Stimulated activated CD8-positive, alpha-beta memory T cell treated with anti-CD3 and anti-CD28 coated beads, Interleukin-7, amount 100 ng/mL, for 1 hour (primary cell): ENCODE measurements at places on chromosomes 13 and 19.

GRCh38 chr13:33276570-33276969 is 9.0 kb downstream of the STARD13 start:
- DNase-seq = no peak

GRCh38 chr13:42967660-42968059 is 24.4 kb downstream of the EPSTI1 start:
- no peak for DNase-seq

GRCh38 chr13:62357887-62358645 is 942.4 kb upstream of the PCDH20 start:
- DNase-seq = no peak

GRCh38 chr19:677201-677600 is 1.0 kb downstream of the FSTL3 start:
- DNase-seq = no peak

- no peak for DNase-seq
Measured at GRCh38 chr13:75325711-75326110, 156.3 kb downstream of the TBC1D4 start.

DNA sequence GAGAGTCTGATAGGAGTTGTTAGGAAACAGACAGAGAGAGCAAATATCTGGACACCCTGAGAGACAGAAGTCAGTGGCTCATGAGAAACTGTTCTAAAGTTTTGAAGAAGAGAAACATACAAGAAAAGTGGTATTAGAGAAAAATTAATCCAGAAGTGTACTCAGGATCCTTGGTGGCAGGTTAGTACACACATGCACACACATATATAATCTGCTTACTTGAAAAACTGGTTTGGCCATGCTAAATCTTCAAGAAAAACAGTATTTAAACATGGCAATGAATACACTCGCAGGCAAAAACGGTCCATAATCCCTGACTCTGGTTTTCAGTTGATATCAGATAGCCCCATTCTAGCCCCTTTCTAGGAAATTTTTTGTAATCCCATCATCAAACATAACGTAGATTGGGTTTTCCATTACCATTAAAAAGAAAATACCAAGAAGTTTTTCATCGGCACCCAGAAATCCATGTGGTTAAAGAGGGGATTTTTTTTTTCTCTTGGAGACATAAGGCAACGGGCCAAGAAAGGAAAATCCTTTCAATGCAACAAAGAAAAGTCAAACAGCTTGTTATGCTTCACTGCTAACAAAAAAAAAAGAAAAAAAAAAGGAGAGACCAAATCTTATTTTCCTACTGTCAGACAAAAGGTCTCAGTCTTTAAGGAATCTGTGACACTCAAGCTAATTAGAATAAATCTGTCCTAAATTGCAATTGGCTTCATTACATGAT is 178.0 kb upstream of the MIR17HG start:
- DNase-seq = no peak

GRCh38 chr13:29810145-29810742 is 40.2 kb downstream of the UBL3 start:
- DNase-seq = no peak

DNA sequence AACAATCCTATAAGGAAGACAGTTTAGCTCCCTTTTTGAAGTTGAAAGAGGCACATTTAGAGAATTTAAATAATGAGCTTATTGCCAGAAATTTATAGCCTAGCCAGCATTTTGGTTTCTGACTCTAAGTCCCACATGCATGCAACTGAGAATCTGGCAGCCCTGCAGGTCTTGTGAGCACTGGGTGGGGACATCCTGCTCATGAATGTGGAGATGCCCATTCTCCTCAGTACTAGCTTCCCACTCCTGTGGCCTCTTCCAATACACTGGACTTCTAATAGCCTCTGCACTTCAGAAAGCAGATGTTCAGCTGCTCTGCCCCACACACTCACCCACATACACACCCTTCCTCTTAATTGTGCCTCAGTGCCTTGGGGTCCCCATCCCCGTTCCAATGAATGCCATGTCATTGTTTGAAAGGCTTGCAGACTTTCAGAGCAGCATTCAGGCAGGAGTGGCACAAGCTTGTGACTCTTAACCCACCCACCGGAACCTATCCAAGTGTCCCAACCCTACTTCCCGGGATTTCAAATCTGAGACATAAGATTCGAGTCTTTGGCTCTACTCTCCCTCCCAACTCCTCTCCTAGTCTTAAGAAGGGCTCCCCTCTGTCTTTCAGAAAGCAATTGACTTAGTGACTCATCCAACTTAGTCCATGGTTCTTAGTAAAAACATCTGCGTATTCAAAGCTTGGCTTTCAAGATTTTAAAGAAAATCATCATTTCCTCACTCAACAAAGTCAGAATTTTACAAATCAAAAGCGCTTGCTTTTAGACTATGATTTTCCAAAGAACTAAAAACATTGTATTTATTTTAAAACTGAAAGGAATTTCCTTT is 80.0 kb upstream of the FREM2 start:
- no peak for DNase-seq

- DNase-seq = no peak
Measured at GRCh38 chr13:46183018-46183946, 1.3 kb upstream of the LCP1 start.

- DNase-seq = no peak
Measured at GRCh38 chr13:91722267-91722884, 324.0 kb downstream of the GPC5 start.

DNA sequence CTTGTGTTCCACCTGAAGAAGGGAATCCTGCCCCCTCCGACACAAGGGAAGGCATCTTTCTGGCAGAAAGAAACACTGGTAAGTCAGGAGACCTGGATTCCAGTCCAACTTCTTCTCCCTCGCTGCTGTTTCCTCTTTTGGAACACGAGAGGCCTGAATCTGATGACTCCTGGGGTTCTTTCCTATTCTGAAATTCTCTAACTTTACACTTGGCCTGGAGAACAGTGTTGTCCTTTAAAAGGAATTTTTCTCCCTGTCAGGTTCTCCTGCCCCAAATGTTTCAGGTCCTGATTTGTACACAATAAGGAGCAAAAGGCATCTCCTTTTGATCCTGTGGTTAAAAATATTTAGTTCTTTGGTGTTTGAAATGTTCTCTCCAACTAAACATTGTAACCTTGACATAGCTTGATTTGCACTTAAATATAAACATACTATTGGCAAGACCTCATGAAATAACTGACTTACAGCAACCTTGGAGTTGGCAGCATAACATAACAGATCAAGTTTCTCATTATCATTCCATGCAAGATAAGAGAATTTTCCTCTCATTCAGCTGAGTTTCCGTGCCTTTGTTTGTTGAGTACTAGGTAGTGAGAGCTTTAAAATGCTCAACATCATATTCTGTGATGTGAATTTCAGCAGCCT is 244.8 kb downstream of the COG6 start:
- no peak for DNase-seq

- DNase-seq = no peak
Measured at GRCh38 chr13:110137680-110138009, 169.3 kb downstream of the COL4A1 start.

DNA sequence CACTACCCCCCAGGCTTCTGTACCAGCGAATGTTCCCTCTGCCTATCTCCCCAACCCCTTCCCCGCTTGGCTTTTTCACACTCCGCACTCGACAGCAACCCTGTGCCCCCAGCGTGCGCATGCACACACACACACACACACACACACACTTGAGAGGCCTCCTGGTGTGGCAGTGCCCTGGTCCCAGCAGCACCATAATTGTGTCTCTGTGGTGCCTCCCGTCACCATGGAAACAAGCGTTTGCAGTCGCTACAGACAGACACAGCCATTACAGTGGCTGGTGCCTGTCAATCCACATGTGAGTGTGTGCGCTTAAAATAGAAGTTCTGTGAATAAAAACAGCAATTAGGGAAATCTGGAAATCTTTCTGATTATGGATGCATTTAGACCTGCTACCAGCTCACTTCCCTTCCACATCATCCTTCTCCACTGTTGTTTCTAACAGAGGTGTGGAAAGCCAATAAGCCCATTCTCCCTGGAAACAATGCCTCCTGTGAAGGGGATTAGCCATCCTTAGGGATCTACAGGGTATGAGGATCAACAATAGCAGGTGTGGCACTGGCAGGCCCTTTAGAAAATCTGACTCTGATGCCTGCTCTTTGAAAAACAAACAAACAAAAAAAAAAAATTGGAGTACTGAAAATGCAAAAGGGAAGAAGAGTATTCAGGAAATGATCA is 146.3 kb downstream of the DCLK1 start:
- DNase-seq = no peak

DNA sequence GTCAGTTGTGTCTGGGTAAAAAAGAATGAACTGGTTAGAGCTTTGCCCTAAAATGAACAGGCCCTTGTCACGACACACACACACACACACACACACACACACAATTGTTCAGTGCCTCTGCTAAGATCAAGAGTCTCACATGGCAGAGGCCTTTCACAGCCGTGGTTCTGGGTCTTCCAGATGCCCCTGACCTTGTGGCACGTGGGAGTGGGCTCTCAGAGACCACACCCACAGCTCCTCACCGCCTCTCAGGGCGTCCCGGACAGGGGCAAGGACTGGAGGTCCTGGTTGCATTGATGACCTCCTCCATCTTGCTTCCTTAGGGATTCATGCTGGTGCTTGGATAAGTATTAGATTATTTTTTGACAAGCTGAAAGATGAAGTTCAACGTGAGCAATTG is 101.0 kb downstream of the HSPH1 start:
- no peak for DNase-seq

DNA sequence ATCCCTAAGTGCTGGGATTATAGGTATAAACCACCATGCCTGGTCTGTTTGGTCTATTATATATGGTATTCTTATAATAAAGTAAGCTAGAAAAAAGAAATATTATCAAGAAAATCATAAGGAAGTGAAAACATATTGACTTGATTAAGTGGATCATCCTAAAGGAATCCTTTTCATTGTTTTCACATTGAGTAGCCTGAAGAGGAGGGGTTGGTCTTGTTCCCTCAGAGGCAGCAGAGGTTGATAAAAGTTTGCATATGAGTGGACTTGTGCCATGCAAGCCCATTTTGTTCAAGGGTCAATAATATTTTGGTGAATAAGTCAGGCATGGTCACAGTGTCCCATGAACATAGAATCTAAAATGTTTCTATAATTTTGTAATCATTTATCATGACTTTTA is 52.7 kb downstream of the ZNF627 start:
- no peak for DNase-seq
